ENCODE measurements at places on chromosomes 12 and 14. TPM values are rescaled to one million over a fixed set of nuclear protein-coding genes. Genes with fewer than 3 reads are reported as not detected.
A peak's percentile ranks its signal among the peaks of the same experiment; 100 is the strongest.

The TEX52 gene
- not detected for total RNA-seq

The RBP5 gene
- not detected for total RNA-seq

The RPL10L gene
- total RNA-seq, result not detected

The DLGAP5 gene
- total RNA-seq, result 4.4 TPM

The KRT74 gene
- not detected for total RNA-seq

The CD163 gene
- total RNA-seq, result 0.25 TPM

The INSM2 gene
- total RNA-seq, result not detected

The GLT1D1 gene
- total RNA-seq, result 1.3 TPM

The NOVA1 gene
- total RNA-seq, result 1.4 TPM

The NKX2-1 gene
- total RNA-seq, result not detected

The SMOC1 gene
- 2.7 TPM for total RNA-seq

The ACOT2 gene
- 19.2 TPM for total RNA-seq

The ACVR1B gene
- total RNA-seq, result 15.1 TPM

The ADCY6 gene
- 26.2 TPM for total RNA-seq

The ABCC9 gene
- 0.17 TPM for total RNA-seq

The HOXC13 gene
- not detected for total RNA-seq

The CELA1 gene
- total RNA-seq, result not detected

The GPX2 gene
- not detected for total RNA-seq

DNA sequence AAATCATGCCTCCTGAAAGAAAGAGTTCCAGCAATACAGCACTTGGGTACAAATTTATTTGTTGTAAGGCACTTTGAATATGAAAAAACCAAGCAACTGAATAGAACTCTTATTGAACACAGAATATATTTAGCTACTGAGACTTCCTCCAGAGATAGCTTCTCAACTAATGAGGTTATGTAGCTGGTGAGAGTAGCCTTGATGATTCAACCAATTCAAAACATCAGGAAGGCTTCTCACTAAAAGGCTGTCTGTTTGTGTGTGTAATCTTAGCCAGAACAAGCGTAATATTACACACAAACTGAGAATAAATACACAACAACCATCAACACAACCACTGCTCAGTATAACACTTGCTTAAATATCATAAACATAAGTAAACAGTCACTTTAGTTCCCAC, 20.4 kb downstream of the EIF2B2 start:
- no peak for DNase-seq

GRCh38 chr12:77032406-77032805, 33.0 kb downstream of the E2F7 start:
- peak; percentile 47 for DNase-seq

DNA sequence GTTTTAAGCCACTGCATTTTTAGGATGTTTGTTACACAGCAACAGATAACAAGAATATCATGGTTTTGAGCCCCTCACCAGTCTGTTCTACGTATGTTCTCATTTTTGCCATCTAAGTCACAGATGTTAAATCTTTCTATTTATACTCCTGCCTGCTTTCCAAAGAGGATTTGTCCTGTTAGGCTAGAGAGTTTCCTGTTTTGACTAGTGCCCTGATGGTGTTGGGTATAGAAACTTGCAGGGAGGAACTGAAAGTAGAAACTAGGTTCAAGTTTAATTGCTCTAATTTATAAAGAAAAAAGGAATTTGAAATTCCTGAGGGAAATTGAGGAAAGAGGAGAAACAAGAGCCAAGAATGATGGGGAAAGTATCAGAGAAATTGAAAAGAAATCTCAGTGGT, 74.4 kb upstream of the COCH start:
- DNase-seq, result no peak

GRCh38 chr12:124413915-124414314, 119.0 kb downstream of the RFLNA start:
- DNase-seq, result no peak

- no peak for DNase-seq
Observed at GRCh38 chr14:68651075-68651474, 141.8 kb downstream of the ZFP36L1 start.

DNA sequence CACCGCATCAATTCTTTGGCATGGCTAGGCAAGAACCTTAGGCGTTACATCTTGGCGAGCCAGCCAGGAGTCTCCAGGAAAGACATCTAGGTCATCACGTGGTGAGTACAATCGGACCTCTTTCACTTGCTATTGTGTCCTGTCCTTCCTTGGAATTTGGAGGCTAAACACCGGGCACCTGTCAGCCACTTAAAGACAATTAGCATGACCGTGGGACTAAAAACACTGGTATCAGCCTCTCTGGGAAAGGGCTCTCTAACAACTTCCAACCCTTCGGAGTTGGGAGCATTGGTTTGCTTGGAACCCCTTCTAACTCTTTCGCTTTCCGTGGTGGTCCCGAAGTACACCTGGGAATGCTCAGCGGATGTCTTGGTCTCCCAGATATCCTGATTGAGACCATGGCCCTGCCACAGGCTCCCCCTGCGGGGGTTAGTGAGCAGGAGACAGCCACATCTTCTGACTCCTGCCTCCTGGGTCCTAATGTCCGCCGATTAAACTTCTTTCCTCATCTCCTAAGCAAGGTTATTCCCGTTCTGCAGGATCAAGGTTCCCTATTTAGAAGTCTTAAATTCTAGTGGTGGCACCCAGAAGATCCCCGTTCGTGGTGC, 971.7 kb downstream of the FSCB start:
- no peak for DNase-seq

GRCh38 chr12:119592232-119592631, 1.3 kb upstream of the TMEM233 start:
- no peak for DNase-seq

DNA sequence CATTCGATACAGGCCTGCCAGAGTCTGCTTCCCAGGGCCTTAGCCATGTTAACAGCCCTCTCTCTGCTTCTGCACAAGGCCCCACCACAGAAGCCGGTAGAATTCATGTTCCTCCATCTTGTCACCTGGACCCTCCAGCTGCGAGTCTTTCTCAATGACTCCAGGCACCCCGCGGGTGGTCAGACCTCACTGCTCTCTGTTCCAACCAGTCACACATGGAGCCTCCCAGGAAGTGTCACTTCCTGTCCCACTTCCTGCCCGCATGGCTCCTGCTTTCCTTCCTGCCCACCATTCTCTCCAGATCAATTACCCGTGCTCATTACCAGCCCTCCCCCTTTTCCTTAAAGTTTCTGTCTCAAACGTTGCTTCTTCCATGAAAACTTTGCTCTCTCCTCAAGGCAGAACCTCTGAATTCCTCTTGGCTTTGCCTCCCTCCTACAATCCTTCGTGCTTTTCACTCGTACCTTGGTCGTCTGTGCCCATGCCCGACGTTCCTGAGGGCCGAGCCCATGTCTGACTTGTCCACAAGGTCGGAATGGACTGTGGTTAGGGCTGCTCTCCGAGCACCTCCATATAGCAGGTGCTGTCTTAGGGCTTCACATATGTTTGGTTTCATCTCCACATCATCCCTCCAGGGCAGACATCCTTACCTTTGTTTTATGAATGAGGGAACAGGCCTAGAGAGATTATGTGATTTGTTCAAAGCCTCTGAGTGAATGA, 172.1 kb downstream of the TSPAN9 start:
- DNase-seq, result no peak

- DNase-seq, result no peak
Observed at GRCh38 chr12:50112456-50113218, 601 bp downstream of the COX14 start.

- no peak for DNase-seq
Observed at GRCh38 chr12:108414021-108414420, 74.9 kb upstream of the CMKLR1 start.

GRCh38 chr14:24327303-24327702, 7.6 kb downstream of the ADCY4 start:
- DNase-seq, result no peak

DNA sequence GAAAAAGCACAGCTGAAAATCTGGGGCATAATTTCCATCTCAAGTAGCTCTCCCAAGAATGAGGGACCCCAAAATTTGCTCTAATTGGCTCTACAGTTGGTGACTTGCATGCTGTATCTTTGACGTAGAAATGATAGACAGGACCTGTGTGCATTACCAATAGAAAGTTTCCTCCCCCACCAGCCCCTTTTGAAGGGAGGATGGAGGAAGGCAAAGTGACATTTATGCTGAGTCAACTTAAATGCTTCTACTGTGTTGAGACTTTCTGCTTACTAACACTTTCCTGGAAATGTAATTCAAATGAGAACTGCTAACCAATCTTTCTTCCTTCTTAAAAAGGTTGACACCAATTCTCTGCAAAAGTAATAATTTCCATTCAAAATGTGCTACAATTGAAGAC, 31.9 kb downstream of the TSPAN8 start:
- DNase-seq, result no peak

- no peak for DNase-seq
Observed at GRCh38 chr12:128829861-128830504, 6.2 kb upstream of the SLC15A4 start.

- DNase-seq, result no peak
Observed at GRCh38 chr14:58656671-58657411, 19.1 kb downstream of the DACT1 start.

GRCh38 chr12:91985002-91985787, 160.5 kb downstream of the BTG1 start:
- DNase-seq, result no peak

DNA sequence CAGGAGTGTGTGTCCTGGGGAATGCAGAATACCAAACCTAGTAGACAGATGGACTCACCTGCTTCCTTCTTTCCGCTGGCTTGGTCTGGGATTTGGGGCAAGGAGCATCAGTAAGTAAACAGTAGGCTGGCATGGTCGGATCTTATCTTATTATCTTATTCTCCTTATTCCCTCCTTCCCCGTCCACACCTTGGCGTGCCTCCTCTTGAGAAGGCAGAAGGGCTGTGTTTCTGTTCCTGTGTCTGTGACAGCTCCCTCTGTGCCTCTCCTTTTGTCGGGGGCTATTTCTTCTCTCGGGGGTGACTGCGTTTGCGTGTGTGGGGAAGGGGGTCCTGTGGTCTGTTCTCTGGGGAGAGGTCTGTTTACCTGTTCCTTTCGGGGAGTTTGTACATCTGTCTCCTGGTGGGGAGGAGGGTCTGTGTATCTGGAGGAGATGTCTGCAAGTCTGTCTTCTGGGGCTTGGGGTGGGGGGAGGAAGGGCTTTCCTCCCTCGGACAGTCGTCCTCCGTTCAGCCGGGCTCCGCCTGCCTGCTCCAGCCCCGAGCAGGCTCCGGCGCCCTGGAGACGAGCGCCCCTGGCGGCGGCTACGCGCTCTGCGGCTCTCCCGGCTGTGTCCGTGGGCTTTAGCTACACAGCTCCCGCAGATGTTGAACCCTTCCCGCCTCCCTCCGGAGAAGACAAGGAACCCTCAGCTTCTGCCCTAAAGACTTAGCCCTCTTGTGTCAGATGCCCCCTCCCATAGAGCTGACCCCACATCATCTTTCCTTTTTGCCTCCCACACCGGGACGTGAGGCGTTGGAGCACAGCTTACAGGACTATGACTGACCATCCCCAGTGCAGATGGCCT, 4.4 kb downstream of the KRT86 start:
- DNase-seq, result no peak

DNA sequence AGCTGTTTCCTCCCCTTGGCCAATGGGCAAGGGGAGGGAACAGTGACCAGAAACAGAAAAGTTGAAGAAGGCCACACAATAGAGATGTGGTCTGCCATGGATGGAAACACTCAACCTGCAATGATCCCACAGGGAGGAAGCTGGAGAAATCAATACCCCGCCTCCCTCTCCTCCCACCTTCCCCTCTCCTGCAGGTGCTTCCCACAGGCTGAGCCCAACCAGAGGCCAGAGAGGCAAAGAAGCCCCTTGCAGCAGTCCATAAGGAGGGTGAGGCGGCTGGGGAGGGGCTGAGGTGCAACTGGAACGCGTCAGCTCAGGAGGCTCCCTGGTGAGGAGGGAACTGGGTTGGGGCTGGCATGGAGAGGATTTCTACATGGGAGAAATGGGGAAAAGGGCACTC, 84.0 kb downstream of the RNF34 start:
- no peak for DNase-seq

DNA sequence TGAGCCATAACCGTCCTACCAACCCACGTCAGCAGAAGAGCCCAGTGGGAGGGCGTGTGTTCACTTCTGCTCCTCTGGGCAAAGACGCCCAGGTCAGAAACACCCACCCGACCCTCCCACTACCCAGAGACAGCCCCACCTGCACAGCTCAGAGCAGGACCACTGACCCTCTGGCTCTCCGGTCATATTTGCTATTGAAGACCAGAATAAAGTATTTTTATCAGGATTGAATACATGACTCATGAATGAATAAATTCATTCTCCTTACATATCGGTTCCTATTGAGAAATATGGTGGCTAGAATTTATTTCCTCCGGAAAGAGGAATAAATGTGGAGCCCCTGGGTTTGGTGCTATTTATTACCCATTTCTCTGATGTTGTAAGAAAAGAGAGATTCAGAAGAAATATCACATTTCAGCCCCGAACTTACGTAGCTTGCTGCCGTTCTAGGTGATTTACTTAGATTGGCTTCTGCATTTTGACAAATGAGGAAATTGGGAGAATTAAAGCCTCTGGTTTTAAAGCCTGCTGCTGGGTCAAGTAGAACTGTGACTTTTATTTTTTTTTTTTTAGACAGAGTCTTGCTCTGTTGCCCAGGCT, 36.4 kb upstream of the P2RX7 start:
- DNase-seq, result no peak

GRCh38 chr14:47676315-47676617, 861 bp upstream of the MDGA2 start:
- DNase-seq, result no peak

GRCh38 chr12:202081-202731, 11.8 kb downstream of the SLC6A12 start:
- DNase-seq, result no peak

GRCh38 chr12:102063069-102063468, 1.3 kb upstream of the WASHC3 start:
- DNase-seq, result no peak

GRCh38 chr12:100800723-100801122, 6.1 kb downstream of the ANO4 start:
- DNase-seq, result no peak

GRCh38 chr14:101074196-101075024, 170.9 kb upstream of the RTL1 start:
- no peak for DNase-seq

- peak; percentile 4 for DNase-seq
Observed at GRCh38 chr12:118271770-118272417, 100.8 kb downstream of the TAOK3 start.

GRCh38 chr14:84162633-84163032, 1367.3 kb upstream of the FLRT2 start:
- DNase-seq, result no peak

- no peak for DNase-seq
Observed at GRCh38 chr12:19998411-19998810, 369.9 kb upstream of the PDE3A start.

GRCh38 chr12:1474574-1475153, 119.7 kb downstream of the FBXL14 start:
- peak; percentile 65 for DNase-seq

- no peak for DNase-seq
Observed at GRCh38 chr14:58638231-58639197, 752 bp downstream of the DACT1 start.

- no peak for DNase-seq
Observed at GRCh38 chr12:119308708-119309456, 25.6 kb upstream of the CCDC60 start.

- DNase-seq, result no peak
Observed at GRCh38 chr14:81157431-81157830, 63.3 kb downstream of the GTF2A1 start.

- no peak for DNase-seq
Observed at GRCh38 chr14:82879949-82880535, 1346.4 kb upstream of the SEL1L start.

Measured in kidney epithelial cell (primary cell).